ENCODE measurements at places on chromosomes 7 and 10.
A peak's percentile ranks its signal among the peaks of the same experiment; 100 is the strongest.

DNA sequence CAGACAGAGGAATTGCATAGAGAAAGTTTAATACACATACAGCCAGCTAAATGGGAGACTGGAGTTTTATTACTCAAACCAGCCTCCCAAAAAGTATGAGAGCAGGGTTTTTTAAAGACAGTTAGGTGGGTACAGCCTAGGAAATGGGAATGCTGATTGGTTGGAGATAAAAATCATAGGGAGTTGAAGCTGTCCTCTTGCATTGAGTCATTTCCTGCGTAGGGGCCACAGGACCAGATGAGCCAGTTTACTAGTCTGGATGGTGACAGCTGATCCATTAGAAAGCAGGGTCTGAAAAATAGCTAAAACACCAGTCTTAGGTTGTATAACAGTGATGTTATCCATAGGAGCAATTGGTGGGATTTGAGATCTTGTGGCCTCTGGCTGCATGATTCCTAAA lies 76.1 kb upstream of the POM121L12 start:
- no peak for DNase-seq

- DNase-seq = no peak
These were observed 42.8 kb downstream of the ARHGAP21 start for GRCh38 chr10:24680647-24681524.

DNA sequence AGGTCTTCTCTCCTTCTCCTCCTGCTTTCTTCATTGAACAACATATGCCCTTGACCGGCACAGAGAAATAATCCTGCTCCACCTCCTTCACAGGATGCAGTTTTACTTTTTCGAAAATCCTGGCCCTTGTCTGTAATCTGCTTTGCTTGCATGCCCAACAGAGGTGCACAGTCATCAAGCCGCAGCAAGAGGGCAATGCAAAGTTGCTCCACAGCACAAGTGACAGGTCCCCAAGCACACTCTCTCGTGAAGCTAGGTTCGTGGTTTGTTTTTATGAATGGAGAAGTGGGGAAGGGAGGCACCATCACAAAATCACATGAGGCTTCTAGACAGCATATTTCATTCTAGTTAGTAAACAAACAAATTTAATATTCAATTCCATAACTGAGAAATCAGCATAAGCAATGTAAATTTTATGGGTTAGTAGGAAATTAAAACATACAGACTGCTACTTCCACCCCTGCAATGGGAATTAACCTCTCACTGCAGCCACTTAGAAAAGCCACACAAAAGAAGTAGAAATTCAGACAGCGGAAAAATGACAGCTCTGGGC lies 178.8 kb downstream of the TPK1 start:
- no peak for DNase-seq

DNA sequence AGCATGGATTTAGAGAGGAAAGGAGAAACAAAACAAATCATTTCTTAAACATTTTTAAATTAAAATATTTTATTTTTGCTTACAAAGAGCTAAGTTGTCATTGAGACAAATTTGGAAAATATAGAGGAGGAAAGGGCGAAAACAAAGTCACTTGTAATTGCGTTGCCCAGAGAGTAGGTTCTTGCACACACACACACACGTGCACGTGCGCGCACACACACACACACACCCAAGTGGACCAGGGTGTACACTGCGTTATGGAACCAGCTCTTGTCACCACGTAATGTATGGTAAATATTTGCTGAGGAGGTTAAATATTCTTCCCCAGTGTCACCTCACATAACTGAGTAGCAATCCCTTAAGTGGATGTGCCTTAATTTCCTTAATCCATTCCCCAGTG lies 21.6 kb downstream of the SHH start:
- no peak for DNase-seq

- DNase-seq = no peak
These were observed 39.7 kb upstream of the CELF2 start for GRCh38 chr10:10977978-10978377.

- DNase-seq = no peak
These were observed 760 bp upstream of the KCTD7 start for GRCh38 chr7:66627881-66628360.

DNA sequence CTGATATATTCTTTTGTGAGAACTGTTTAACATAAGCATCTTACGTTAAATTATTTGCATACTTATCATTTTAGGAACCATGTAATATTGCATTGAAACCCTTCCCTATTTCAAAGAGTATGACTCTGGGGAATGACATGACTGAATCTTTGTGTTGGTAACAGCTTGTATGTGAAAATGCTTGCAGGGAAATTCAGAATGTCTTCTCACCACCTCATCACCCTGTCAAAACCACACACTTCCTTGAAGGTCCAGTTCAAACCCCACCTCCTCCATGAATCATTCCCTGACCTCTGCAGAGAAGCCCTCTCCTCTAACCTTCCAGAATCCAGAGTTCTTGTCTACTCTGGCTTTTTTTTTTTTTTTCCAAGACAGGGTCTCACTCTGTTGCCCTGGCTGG lies 26.3 kb upstream of the NKX2-3 start:
- DNase-seq = no peak

GRCh38 chr10:90561666-90562065 lies 296.2 kb downstream of the HTR7 start:
- DNase-seq = no peak

- peak; percentile 73 for DNase-seq
These were observed 49.5 kb downstream of the PIK3AP1 start for GRCh38 chr10:96670786-96671185.

- no peak for DNase-seq
These were observed 9.2 kb downstream of the LHPP start for GRCh38 chr10:124470544-124471434.

GRCh38 chr7:7438851-7439250 lies 96.8 kb downstream of the COL28A1 start:
- DNase-seq = peak; percentile 78

DNA sequence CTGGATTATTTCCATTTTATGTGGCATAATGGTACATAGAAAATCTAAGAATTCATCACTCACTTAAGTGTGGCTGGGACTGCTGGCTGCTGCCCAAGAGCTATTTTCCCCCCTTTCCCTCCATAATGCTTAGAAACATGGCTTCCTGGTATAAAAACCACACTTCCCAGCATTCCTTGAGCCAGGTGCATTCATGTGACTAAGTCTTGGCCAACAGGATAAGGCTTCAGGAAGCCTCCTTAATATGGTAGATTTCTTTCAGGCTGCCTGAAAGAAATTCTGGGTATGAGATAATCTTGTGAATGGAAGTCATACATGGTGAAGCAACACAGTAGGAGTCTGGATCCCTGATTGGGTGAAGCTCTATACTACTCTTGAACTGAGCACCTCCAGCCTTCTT lies 178.0 kb downstream of the JAZF1 start:
- no peak for DNase-seq

GRCh38 chr10:37496061-37496460 lies 361.3 kb downstream of the ZNF248 start:
- DNase-seq = no peak

GRCh38 chr10:112244197-112244596 lies 39.0 kb upstream of the TECTB start:
- DNase-seq = no peak

GRCh38 chr10:36506697-36507496 lies 618.5 kb upstream of the ANKRD30A start:
- no peak for DNase-seq

DNA sequence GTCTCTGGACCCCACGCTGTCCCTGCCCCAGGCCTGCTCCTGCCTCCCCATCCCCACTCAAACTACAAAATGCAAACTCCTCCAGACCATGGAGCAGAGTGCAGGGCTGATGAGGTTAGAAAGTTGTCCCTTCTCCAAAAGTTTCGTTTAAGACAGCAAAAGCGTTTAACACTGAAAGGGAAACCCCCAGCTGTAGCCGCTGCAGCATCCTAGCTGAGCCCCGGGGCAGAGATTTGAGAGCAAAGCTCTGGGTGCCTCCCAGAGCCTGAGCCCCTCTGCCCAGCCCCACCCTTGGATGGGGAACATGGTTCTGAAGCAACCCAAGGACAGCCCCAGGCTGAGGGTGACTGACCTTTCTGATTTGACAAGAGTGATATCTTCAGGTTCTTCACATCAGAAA lies 52.8 kb upstream of the ENO4 start:
- DNase-seq = no peak

- no peak for DNase-seq
These were observed 78.0 kb upstream of the MACROH2A2 start for GRCh38 chr10:69974551-69975155.

DNA sequence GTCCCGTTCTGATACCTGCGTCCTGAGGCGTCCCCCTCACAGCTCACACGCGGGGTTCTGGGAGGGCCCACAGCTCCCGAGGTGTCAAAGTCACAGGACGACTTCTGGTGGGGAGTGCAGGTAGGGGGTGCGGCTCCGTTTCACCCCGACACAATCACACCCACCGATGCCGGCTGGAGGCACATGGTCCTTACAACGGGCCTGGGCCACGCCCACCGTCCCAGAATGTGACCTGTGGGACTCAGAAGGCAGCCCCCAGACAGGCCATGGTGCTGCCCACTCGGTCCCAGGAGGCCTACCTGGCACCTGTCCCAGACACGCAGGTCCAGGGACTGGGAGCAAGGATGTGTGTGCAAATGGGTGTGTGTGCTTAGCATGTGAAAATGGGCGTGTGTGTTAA lies 86.0 kb downstream of the UNCX start:
- DNase-seq = no peak

DNA sequence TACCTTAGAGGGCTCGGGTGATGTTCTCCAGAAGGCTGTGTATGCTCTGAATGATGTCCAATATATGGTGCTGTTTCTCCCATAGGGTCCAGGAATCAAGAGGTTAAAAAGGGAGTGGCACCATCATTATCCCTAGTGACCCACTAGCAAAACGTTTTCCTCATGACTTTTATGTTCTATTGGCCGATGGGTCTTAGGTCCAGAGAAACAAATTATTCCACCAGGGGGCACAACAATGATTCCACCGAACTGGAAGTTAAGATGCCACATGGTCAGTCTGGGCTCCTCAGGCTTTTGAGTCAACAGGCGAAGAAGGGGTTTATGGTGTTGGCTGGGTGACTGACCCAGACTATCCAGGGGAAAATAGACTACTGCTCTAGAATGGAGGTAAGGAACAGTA lies 256.1 kb downstream of the COBL start:
- DNase-seq = no peak

DNA sequence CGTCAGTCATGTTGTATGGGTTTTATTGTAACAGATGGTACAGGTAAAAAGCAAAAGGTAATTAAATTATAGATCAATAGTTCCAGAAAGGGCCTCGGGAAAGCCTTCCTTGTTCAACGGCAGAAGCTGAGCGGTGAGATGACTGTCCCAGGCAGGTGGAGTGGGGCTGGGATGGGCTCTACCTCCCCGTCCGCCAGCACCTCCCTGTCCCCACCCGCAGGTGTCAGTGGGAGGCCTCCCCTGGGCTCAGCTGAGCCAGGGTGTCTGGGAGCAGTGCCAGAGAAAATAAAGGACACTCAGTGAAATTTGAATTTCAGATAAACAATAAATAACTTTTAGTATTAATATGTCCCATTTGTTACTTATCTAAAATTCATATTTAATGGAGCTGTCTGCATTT lies 58.9 kb downstream of the CLRN3 start:
- no peak for DNase-seq

GRCh38 chr10:13160934-13161856 lies at the start of gene MCM10:
MCM10 (plus strand) TSS chr10:13161558; CDS start chr10:13164203, 2,645 bp downstream.
- peak; percentile 94 for DNase-seq

GRCh38 chr7:133491201-133491691 lies 238.4 kb downstream of the EXOC4 start:
- no peak for DNase-seq

Data from NCI-H1092 treated with DMSO at 0.1 percent for 48 hours (cell line).